ENCODE measurements at places on chromosomes 13 and 19.

DNA sequence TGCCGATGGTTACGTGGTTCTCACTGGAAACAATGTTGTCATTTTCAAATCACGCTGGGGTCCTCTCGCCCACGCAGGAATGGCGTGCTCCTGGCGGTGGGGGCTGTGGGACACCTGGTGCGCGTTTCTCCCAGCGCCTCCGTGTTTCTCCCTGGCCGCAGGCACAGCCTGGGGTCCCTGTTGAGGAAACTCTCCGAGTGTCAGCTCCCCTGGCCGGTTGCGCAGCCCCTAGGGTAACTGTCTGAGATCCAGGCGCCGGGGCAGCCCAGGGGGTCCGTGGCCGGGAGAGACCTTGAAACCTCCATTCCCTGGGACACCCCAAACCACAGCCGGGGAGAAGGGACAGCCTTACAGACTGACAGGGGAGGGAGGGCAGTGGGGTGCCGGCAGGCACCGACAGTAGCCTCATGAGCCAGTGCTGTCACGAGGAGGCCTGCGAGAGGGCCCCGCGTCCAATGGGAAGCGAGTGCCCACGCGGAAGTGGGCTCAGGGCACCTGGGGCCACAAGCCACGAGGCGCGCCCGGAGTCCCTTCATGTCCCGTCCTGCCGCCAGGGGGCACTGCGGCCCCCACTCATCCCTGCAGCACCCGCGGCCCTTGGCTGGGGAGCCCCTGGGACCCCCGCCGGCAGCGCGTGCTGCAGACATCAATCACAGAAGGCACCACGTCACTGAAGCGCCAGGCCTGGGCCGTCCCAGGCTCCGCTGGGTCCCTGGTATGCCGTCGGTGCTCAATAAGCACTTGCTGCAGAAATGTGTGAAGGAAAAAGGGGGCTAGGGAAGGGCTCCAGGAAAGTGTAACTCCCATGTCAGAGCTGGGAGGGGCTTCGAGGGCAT, 9.5 kb downstream of the ADAMTSL5 start:
- no peak for DNase-seq

- no peak for DNase-seq
Measured at GRCh38 chr13:96792736-96793403, 201.4 kb downstream of the OXGR1 start.

GRCh38 chr19:12833738-12834565, 427 bp downstream of the RTBDN start:
- no peak for DNase-seq

GRCh38 chr13:102277286-102277685, 124.6 kb downstream of the FGF14 start:
- DNase-seq, result no peak

- no peak for DNase-seq
Measured at GRCh38 chr13:99985886-99986527, 4.4 kb downstream of the ZIC2 start.

DNA sequence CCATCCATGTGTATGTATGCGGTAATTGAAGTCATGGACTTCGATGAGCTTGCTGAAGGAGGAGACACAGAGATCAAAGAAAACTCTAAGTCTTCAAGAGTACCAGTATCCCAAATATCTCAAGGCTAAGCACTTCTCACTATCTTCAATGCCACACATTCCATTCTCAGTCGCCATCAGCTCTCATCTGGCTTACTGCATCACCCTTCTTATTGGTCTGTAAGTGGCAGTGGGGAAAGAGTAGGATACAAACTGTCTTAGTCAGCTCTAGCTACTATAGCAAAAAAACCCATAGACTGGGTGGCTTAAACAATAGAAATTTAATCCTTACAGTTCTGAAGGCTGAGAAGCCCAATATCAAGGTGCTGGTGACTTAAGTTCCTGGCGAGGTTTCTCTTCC, 218.7 kb downstream of the POSTN start:
- DNase-seq, result no peak

DNA sequence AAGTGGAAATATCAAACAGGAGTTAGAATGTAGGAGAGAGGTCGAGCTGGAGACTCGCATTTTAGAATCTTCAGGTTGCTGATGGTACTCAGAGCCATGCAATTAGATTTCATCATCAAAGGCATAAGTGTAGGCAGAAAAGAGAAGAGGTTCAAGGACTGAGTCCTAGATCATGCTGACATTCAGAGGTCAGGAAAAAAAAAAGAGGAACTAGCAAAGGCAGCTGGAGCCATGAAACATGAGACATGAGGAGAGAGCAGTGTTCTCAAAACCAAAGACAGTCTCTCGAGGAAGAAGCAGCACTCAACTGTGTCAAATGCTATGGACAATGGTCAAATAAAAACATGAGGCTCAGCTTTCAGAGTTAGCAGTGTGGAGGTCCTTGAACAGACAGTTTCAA, 12.4 kb upstream of the TPP2 start:
- peak; percentile 97 for DNase-seq

GRCh38 chr19:1560286-1560882, 7.7 kb downstream of the MEX3D start:
- DNase-seq, result no peak

- DNase-seq, result peak; percentile 62
Measured at GRCh38 chr19:3725640-3726310, 17.6 kb downstream of the TJP3 start.

DNA sequence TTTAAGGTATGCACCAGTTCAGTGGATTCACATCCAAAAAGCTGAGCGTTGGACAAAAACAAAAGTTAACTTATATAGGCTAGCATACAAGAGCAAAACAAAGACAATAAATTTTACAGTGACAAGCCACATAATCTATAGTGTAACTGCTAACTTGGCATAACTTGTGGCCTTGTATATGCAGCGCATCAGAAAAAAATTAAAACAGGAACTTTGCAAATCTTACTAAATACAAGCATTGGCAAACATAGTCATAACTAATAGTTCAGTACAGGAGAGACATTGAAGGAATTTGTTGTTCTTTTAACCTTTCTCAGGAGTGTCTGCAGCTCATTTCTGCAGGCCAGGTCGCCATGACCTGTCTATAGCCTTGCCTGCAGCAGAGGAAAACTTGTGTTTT, 54.6 kb downstream of the OR10H4 start:
- DNase-seq, result no peak

DNA sequence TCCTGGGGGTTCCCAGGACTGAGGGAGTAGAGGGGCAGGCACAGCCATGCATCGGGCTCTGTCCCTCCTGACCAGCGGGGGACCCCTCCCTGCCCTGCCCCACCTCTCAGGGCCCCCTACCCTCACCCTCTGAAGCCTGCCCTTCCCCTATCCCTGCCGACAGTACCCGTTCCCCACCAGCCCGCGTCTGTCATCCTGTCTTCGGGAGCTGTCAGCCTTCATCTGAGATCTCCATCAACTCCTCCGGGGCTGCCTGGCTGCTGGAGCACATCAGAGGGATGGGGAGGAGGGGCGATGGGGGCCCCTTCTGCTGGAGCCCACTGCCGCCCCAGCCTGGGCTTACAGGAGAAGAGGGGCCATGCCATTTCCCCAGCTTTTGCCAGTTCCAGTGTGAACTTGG, 6.2 kb upstream of the SHD start:
- DNase-seq, result no peak

DNA sequence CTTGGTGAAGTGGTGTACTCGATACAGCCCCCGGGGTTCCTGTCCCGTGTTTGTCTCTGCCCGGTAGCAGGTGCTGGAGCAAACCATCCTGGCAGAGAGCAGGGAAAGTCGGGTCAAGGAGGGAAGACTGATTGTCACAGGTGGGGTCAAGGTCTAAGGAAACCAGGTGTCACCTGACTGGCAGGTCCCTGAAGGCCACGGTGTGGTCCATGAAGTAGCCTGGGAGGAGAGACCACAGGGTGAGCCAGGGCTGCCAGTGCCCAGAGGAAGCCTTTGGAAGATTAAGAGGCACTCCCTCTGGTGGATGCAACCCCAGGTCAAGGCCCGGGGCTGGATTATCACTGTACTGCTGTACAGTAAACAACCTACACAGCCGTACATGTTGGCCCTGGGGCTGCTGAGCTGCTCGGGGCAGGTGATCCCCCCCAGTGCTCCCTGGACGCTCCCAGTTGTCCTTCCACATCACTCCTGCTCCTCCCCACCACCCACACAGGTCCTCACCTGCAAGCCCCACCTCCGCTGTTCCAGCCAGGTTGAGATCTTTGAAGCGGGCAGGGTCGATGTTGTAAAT, 6.0 kb upstream of the CCER2 start:
- DNase-seq, result no peak
